Neural progenitor cell (in vitro differentiated cells): ENCODE measurements at places on chromosomes 3 and 15. TPM values are rescaled to one million over a fixed set of nuclear protein-coding genes. Genes with fewer than 3 reads are reported as not detected.

- no peak for DNase-seq
Observed at GRCh38 chr15:44468709-44469385, 41.4 kb downstream of the CTDSPL2 start.

DNA sequence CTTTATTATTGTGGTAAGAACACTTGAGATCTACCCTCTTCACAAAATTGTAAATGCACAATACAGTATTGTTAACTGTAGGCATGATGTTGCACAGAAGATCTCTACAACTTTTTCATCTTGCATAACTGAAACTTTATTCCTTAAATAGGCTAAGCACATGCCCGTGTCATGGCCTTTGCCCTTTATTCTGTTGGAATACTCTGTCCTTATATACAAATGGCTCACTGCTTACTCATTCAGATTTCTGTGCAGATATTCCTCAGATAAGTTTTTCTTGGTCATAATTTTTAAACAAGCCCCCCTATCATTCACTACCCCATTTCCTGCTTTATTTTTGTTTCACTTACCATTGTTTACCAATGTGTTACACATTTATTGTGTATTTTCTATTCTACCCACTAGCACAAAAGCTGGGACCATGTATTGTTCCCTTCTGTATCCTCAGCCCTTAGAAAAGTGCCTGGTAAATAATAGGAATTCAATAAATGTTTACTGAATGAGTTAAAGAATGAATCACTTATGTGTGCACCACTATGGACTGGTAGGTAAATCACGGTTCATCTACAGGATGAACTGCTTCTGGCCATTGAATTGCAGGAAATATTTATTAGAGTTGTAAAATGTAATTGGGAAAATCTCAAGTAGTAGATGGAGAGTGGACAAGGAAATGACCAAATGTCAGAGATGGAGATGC is 151.0 kb downstream of the CPNE4 start:
- no peak for DNase-seq

DNA sequence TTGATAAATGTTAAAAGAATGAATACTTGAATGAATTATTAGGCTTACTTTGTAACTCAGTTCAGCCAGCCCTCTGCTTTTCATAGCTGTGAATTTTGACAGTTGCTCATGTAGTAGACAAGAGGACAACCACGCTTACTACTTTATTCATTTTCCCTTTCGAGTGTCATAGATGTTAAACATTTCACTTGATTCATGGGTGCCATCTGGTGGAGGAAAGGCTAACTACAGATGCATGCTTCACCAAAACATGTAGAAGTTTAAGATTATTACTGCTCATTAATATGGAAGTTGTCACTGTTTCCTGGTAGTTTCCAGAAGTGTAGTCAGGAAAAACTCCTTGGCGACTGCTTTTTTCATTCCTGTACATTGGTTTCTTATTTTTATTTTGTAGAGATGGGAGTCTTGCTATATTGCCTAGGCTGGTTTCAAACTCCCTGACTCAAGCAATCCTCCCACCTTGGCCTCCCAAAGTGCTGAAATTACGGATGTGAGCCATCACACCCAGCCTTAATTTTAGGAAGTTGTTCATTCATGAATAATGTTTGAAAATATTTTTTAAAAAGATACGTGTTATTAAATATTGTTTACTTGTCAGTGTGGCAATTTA is 163.2 kb downstream of the B3GALNT1 start:
- peak; percentile 54 for DNase-seq

DNA sequence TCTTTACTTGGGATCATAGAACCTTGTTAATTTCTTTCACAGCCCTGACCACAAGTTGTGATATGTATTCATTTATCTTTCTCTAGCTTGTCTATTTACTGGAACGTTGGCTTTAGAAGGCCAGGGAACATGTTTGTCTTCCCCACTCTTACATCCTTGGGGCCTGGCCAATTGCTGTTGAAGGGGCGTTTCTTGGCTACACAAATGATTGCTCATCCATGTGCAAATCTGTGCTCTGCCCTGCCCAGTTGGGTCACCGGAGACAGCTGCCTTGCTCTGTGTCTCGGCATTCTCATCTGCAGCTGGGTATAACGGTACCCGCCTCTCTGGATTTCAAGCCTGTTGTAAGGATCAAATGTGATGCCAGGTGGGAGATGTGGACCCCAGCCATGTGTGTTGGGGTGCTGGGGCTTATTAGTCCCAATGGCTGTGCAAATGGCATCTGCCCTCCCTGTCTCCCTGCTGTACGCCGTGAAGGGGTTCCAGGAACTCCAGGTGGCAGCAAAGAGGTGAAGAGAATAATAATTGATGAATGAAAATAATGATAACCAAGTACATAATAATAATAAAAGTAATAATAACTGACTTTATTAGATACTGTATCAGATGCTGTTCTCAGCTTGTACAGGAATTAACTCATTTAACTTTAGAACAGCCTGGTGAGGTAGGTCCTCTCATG is 24.0 kb upstream of the TLE3 start:
- no peak for DNase-seq

DNA sequence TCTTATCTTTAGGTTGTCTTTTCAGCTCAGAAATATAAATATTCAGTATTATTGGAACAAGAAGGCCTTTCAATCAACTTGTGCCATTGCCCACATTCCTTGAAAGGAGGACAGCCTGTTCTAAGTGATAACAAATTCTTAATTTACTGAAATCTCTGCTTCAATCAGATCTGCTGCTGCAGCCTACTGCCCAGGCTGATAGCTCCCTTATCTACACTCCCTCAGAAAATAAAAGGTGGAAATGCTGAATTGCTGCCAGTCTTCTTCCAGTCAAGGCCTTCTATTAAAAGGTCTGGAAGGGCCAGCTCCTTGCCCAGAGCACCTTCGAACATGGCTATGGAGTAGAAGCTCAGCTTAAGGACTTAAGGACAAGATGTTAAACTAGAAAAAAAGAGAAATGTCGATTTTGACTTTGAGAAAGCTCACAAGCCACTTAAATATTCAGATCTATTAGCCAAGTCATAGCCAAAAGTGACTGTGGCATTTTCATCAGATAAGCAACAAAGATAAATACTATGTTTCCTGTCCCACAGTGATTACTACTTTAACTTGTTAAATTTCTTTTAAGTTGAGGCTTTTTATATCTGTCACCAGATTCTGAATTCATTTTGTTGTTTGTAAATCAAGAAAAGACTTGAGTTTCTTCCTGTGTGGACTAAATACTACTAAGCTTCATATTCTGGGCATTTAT is 480.5 kb upstream of the CBLB start:
- no peak for DNase-seq

- no peak for DNase-seq
Observed at GRCh38 chr15:34783431-34783830, 11.9 kb downstream of the ACTC1 start.

DNA sequence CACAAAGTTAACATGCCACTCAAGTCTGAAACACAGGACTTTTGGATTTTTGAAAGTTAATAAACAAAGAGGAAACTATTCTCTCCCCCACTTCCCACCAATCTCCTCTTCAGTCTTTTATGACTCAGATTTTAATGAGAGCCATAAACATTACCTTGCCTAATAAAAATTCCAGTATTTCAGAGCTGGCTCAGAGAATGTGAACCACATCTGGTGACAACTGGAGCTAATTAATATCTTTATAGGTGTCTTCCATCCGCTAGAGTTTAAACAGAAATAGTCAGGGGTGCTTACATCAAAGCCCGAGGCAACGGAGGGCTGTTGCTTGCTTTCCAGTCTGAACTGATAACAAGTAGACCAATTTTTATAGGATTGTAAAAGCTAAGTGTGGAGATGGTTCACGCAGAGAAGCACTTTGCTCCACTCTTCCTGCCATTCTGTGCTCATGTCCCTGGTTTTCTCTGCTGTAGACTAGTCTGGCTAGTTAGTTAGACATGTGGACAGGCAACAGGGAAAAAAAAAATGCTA is 363.6 kb downstream of the NR2F2 start:
- DNase-seq, result no peak

GRCh38 chr3:172150913-172151650 is 111.7 kb downstream of the FNDC3B start:
- no peak for DNase-seq

DNA sequence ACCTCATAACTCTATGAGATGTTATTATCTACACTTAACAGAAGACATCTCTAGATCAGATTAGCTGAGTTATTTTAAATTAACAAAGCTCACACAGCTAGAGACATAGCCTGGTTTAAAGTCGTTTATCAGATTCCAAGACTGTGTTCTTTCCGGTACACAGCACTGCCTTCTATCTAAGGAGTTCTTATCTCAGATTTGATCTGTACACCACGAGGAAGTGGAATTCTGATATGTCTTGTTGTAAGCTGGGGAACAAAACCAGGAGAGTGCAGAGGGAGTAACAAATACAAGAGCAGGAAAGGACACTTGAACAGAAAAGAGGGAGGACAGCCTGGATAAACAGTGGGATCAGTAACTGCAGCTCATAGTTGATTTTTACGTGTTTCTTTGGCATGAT is 61.7 kb upstream of the KCNMB2 start:
- DNase-seq, result no peak

DNA sequence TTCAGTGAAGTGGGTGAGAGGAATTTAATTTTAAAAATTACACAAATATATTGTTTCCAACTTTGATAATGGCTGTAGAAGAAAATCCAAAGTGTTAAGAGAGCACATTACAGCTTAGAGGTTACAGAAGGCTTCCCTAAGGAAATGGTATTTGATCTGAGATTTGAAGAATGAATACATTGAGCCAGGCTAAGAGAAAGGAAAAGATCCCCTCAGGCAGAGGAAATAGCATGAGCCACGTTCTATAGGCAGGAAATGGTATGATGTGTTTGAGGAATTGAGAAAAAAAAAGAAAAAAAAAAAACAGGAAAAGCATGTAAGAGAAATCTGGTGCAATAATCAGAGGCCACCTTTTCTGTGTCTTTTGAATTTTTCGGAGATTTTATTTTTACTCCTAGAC is 48.6 kb downstream of the UNC13C start:
- DNase-seq, result no peak

- DNase-seq, result peak; percentile 15
Observed at GRCh38 chr15:56817321-56818080, 84.2 kb upstream of the ZNF280D start.

- DNase-seq, result no peak
Observed at GRCh38 chr3:40754994-40755393, 230.2 kb downstream of the ZNF621 start.

Gene ZIC1
- 0.56 and 0.84 TPM in 2 replicates for total RNA-seq

Gene GPR87
- total RNA-seq, result not detected in 2 replicates

Gene HRG
- total RNA-seq, result not detected in 2 replicates

Gene OR5H15
- total RNA-seq, result not detected in 2 replicates

Gene SCN11A
- total RNA-seq, result 0.69 and 0.81 TPM in 2 replicates
